ENCODE measurements at places on chromosomes 2 and 18. TPM values are rescaled to one million over a fixed set of nuclear protein-coding genes. Genes with fewer than 3 reads are reported as not detected.

The STAM2 gene
- 14.6 TPM for total RNA-seq

The MYCN gene
- not detected for total RNA-seq

The TMEM163 gene
- total RNA-seq, result 2.4 TPM

The CFAP65 gene
- total RNA-seq, result not detected

The POTEI gene
- not detected for total RNA-seq

The GPAT2 gene
- total RNA-seq, result 11.0 TPM

The LIMS4 gene
- total RNA-seq, result 1.4 TPM

The GTF2A1L gene
- not detected for total RNA-seq

The PIAS2 gene
- 17.5 TPM for total RNA-seq

The CDCA7 gene
- total RNA-seq, result 34.2 TPM

The IL36RN gene
- total RNA-seq, result 1.0 TPM

The AQP12B gene
- not detected for total RNA-seq

The FLACC1 gene
- total RNA-seq, result 0.75 TPM

The GCC2 gene
- 49.1 TPM for total RNA-seq

The ADAM23 gene
- total RNA-seq, result 8.9 TPM

The ZC3H6 gene
- total RNA-seq, result 10.0 TPM

The GKN1 gene
- total RNA-seq, result not detected

The MARS2 gene
- 5.1 TPM for total RNA-seq

The PROM2 gene
- total RNA-seq, result 147 TPM

The SERPINB11 gene
- total RNA-seq, result not detected

The ALS2 gene
- 27.2 TPM for total RNA-seq

The PLGLB2 gene
- total RNA-seq, result 1.9 TPM

The RBM43 gene
- 4.8 TPM for total RNA-seq
